ENCODE measurements at places on chromosomes 2 and 18. TPM values are rescaled to one million over a fixed set of nuclear protein-coding genes. Genes with fewer than 3 reads are reported as not detected.

GRCh38 chr18:199768-200167, 41.4 kb downstream of the USP14 start:
- no peak for DNase-seq

GRCh38 chr2:197450465-197450864, 2.9 kb upstream of the COQ10B start:
- DNase-seq, result no peak

ANKRD53 gene
- polyA plus RNA-seq, result 4.7 TPM

GRCh38 chr2:40452786-40453185, 896 bp upstream of the SLC8A1 start:
- no peak for DNase-seq

DNA sequence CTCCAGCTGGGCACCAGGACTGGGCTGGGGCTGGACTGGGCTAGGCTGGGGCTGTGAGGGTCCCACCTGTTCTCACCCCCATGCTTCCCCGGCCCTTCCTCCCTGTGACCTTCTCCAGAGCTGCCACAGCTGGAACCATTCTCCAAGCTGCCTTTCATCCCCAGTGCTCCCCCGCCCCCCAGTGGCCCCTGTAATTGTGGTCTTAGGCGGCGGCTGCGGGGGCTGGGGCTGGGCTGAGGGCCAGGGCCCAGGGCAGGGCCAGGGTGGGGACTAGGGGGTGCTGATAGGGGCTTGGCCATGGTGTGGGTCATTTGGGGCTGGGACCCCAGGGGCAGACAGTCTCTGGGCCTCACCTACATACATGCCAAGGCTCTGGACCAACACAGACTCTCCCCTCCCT, 2.8 kb upstream of the WNT10A start:
- DNase-seq, result no peak

DNA sequence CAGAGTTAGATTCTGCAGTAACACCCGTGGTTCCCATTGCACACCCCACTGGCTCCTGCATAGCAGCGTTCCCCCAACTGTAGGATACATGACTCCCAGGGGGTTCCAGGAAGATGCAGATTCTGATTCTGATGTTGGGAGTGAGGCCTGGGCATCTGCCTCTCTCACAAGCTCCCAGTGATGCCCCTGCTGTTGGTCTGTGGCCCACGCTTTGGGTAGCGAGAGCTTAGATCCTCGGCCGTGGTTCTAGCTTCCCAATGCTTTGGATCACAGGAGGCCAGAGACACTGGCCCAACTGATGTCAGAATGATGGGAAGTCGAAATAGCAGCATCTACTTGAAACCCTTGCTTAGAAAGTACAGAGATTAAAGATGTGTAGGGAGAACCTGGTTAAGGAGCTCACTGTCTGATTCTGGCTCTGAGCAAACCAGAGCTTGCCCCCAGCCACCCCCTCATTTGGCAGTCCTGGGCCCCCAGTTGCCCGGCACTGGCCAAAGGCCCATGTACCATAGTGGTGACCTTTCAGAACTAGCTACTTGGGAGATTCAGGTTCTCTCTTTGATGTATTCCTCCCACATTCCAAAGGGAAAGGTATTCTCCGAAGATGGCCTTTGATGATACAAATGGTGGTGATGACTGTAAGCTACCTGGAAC, 197.5 kb downstream of the FAM210A start:
- DNase-seq, result no peak

DNA sequence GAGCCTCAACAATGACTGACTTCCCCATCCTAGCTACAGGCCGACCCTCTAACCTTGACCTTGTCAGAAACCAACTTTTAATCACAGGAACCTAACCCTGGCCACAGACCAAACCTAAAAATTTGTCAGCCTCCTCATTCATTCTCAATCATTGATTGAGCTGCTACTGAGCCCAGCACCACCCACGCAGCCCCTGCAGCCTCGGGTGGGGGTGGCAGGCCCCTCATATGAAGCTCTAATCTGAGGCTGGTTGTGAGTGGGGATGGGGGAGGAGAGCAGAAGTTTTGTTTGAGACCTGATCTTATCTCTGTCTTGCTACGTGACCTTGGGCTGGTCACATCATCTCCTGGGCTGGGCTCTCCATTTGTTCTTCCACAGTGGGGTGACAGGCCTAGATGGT, 99.5 kb upstream of the EPAS1 start:
- no peak for DNase-seq

DNA sequence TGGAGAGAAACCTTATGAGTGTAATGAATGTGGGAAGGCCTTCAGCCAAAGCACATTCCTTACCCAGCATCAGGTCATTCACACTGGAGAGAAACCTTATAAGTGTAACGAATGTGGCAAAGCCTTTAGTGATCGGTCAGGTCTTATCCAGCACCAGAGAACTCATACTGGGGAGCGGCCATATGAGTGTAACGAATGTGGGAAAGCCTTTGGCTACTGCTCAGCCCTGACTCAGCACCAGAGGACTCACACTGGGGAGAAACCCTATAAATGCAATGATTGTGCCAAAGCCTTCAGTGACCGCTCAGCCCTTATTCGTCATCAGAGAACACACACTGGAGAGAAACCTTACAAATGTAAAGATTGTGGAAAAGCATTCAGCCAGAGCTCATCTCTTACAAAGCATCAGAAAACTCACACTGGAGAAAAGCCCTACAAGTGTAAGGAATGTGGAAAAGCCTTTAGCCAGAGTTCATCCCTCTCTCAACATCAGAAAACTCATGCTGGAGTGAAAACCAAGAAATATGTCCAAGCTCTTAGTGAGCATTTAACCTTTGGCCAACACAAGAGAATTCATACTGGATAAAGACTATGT, 7.8 kb downstream of the ZNF892 start:
- DNase-seq, result no peak

DNA sequence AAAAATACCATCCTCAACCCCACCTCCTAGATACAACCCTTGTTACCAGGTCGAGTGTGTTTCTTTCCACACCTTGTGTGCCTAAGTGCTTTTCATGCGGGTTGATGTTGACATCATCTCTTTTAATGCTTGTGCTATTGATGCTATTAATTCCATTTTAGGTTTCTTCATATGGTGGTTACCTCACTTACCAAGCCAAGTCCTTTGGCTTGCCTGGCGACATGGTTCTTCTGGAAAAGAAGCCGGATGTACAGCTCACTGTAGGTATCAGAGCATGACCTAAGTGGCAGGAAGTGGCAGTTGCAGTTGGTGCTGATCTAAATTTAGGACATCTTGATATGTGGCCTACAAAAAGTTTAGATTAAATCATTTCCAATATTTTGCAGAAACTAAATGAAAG, 149.9 kb upstream of the TTC39C start:
- no peak for DNase-seq

- DNase-seq, result peak; percentile 26
Observed at GRCh38 chr18:8264861-8265411, 344.3 kb upstream of the RAB12 start.

GRCh38 chr2:216918088-216918680, 58.3 kb upstream of the TNP1 start:
- DNase-seq, result no peak

SLC14A1 gene
- 0.81 TPM for polyA plus RNA-seq

HMSD gene
- not detected for polyA plus RNA-seq

- peak; percentile 67 for DNase-seq
Observed at GRCh38 chr2:42089340-42089925, 41.6 kb downstream of the PKDCC start.

GRCh38 chr18:23229472-23229871, 94.2 kb downstream of the CABLES1 start:
- no peak for DNase-seq

DNA sequence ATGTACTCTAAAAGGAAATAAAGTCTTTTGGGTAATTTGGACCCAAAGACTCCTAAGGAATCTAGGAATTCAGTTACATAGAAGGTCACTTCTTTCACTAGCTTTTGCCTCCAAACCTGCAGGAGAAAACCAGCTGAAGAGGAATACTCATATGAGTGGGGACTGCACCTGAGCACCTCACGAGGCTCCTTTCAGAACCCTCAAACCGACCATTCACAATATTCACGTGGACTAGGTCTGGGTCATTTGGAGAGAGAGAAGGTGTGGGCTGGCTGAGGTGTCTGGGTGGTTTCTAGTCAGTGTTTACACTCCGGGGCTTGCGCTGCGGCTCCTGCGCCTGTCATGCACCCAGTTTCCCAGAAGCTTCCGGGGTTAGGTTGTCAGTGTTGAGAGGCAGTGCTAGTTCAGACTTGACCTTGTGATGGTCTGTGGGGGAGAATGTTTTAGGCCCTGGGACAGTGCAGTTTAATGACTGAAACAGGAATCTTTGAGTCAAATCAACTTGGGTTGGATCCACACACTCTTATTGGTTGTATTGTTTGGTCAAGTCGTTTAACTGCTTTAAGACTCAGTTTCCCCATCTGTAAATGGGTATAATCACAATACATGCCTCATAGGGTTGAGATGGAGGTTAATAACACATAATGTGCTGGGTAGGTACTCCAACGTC, 78.4 kb downstream of the LIMS1 start:
- DNase-seq, result no peak

CXCR1 gene
- not detected for polyA plus RNA-seq

C2orf66 gene
- polyA plus RNA-seq, result not detected

LYG2 gene
- polyA plus RNA-seq, result not detected

GRCh38 chr2:148865512-148865911, 9.5 kb upstream of the KIF5C start:
- no peak for DNase-seq

KLHL14 gene
- 0.12 TPM for polyA plus RNA-seq

GRP gene
- polyA plus RNA-seq, result 2.2 TPM

DNA sequence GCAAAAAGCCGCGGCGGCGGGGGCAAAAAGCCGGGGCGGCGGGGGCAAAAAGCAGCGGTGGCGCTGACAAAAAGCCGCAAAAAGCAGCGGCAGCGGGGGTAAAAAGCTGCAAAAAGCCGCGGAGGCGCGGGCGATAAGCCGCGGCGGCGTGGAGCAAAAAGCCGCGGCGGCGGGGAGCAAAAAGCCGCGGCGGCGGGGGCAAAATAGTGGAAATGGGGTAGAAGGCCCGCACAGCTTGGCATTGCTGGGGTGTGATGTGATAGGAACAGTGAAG, 450.1 kb downstream of the ANKRD30B start:
- no peak for DNase-seq

CABYR gene
- 3.6 TPM for polyA plus RNA-seq

DNA sequence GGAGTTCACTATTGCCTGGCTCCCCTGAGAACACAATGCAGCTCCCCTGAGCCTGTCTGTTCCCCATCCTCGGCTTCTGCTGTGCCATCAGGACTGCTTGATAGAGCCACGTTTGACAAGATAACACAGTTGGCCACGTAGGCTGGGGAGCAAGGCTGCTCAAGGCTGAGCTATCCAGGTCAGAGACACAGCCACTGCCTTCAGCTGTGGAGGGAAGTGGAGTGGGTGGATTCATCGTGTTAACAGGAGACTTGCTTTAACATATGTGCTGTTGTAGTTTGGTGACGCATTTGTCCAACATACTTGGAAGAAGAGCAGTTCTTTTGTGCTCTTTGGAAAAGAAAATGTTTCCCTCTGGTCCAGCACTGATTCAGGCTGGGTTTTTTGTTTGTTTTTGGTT, 68.8 kb downstream of the WDSUB1 start:
- DNase-seq, result no peak

RESP18 gene
- not detected for polyA plus RNA-seq

NOL4 gene
- polyA plus RNA-seq, result 0.66 TPM

- DNase-seq, result no peak
Observed at GRCh38 chr18:58064406-58064998, 20.5 kb downstream of the NEDD4L start.

DNA sequence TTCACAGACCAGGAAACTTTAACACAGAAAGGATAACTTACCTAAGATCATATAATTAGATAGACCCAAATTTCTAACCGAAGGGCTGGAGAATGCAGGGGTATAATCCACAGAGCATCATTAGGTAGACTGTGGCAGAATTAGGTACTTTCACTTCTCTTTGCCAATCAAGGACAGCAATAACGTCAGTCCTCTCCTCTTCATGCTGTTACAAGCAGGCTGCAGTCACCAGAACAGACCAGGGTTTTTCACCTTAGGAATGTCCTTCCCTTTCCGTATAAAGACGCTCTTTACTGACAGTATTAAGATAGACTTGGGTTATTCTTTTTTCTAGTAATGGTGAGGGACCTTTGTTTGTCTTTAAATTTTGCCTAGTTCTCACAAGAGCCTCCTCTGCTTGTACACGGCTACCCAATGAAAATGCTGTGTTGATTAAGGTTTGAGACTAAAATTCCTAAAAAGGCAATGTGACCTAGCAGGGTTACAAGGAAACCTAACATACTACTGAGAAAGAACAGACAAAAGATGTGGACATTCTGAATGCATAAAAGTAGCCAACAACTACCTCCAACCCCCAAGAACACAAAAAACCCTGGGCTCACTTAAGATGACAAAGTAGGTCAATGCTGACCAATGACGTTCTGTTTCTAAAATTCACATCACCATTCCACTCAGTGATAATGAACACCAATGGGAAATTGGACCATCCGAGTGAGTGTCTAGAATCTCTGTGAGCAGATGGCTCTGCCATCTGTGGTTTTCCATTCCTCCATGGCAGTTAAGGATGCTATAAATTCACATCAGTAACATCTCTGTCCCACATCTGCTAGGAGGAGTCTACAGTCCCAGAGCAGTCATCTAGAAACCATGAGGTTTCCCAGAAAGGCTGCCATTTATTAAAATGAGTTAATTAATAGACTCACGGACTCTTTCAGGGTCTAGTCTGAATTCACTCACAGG, 2.1 kb downstream of the PDIA6 start:
- no peak for DNase-seq

GRCh38 chr2:34950797-34951196, 1351.7 kb upstream of the FAM98A start:
- no peak for DNase-seq

CHRNG gene
- polyA plus RNA-seq, result not detected

Data from hepatocyte (in vitro differentiated cells).